ENCODE measurements at places on chromosomes 1 and 21. TPM values are rescaled to one million over a fixed set of nuclear protein-coding genes. Genes with fewer than 3 reads are reported as not detected.

Gene HSPA13
- total RNA-seq = 40.9 TPM

Gene IL23R
- not detected for total RNA-seq

Gene FBXO2
- total RNA-seq = 0.30 TPM

Gene FCGR1A
- total RNA-seq = not detected

DNA sequence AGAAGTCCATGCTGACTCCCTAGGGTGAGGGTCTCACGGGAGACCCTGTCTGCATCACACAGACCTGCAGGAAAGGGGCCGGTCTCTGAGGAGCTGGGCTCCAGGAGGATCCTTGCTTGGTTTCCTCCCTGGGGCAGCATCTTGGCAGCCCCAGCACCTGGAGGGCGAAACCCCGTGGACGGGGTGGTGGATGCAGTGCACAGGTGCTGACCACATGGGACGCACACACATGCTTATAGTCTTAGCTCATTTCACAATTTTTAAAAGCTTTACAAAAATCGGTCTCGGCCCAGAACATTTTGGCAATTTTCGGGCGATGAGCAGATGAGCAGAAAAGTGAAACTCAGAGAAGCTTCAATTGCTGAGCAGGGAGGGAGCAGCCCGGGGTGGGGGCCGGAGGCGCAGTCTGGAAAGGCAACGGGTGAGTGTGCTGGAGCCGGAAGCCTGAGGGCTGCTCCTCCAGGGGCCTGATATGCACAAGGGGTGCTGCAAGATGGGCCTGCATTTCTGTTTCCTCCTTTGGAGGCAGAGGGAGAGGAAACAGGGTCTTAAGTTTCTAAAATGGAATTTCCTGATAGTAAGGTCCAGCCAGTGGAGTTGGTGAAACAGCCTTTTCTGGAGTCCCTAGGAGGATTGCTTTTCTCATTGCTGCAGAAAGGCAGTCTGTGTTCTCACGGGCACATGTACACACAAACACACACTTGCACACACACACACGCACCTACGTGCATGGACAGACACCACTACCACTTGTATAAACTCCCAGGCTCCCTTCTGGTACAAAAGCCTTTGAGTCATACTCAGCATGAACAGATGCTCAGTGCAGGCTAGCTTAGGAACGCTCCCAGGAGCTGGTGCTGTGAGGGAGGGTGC, 60.6 kb downstream of the SCCPDH start:
- DNase-seq = no peak

DNA sequence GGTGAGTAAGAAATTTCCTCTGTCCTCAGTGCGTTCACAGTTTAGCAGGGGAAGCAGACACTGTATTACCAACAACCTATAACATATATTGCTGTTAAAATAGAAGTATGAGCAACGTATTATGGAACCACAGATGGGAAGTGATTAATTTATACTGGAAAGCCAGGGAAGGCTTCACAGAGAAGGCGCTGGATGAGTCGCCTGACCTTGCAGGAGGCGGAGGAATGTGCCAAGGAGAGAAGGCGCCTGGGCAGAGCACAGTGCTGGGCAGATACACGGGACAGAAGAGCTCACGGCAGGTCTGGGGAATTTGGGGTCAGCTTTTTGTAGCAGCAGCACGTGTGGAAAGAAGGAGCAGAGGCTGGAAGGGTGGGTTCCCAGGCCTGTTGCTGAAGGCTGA, 116.3 kb downstream of the DHRS3 start:
- no peak for DNase-seq

DNA sequence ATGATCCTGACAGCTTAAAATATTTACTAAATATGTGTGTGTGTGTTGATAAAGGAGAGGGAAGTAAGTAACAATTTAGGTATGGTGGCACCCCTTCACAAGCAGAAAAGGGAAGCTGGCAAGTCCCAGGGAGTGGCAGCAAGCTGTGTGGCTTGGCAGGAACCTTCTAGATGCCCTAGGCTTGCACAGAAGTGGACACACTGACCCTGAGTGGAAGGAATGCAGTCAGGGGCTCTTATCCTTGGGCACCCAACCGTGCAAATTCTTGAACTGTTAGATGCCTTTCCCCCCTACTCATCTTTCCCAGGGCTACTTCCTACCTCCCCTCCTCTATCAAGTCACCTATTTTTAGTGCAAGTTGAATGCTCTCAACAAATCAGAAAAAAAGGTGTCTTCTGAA, 18.9 kb downstream of the ACP6 start:
- no peak for DNase-seq

- no peak for DNase-seq
These were observed 55.9 kb downstream of the HHAT start for GRCh38 chr1:210384625-210385024.

DNA sequence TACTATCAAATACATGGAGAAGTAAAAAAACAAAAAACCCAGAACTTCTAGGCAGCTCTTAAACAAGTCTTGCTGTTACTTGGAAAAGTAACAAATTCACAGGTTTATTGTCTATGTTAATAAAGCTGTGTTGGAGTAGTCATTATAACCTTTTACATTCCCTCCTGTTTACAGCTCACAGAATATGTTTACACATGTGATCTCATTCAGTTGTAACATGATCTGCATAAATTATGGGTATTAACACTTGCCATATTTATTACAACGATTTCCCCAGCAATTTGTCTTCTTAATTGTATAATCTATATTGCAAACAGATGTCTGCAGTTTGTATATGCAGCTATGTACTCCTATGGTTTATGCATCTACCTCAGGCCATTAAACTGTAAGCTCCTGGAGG, 28.6 kb downstream of the ERG start:
- DNase-seq = no peak

- no peak for DNase-seq
These were observed 30.0 kb downstream of the TNR start for GRCh38 chr1:175713381-175713780.

- DNase-seq = no peak
These were observed 43.6 kb downstream of the EPHB2 start for GRCh38 chr1:22754106-22754768.

- DNase-seq = peak; percentile 77
These were observed 16.0 kb upstream of the ZBTB8B start for GRCh38 chr1:32448773-32449456.

All from neural crest cell (in vitro differentiated cells).